ENCODE measurements at places on chromosomes 1 and 21. TPM values are rescaled to one million over a fixed set of nuclear protein-coding genes. Genes with fewer than 3 reads are reported as not detected.

DNA sequence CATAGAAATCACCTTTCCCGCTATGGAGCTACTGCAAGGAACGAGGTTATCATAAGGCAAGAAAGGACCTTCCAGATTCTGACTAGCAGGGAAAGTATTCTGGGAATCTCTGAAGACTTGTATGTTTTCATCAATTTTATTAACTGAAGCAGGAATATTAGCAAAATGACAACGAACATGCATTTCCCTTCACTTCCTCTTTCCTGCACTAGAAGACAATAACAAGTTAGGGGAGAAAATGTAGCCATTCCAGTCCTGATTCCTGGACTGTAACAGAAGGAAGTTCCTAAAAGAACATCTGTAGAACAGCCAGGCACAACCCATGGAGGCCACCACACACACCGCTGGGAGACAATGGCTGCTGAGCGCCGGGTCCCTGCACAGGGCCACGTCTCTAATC lies 106.8 kb downstream of the RAVER2 start:
- no peak for DNase-seq

CRABP2 gene
- total RNA-seq, result 2.5 TPM

GRCh38 chr1:53145942-53146708 lies 3.7 kb upstream of the SLC1A7 start:
- no peak for DNase-seq

A3GALT2 gene
- not detected for total RNA-seq

All from activated T-cell treated with anti-CD3 and anti-CD28 coated beads, Interleukin-2, amount 50 U/mL, for 72 hours (primary cell).